ENCODE measurements at places on chromosomes 1 and 21.

DNA sequence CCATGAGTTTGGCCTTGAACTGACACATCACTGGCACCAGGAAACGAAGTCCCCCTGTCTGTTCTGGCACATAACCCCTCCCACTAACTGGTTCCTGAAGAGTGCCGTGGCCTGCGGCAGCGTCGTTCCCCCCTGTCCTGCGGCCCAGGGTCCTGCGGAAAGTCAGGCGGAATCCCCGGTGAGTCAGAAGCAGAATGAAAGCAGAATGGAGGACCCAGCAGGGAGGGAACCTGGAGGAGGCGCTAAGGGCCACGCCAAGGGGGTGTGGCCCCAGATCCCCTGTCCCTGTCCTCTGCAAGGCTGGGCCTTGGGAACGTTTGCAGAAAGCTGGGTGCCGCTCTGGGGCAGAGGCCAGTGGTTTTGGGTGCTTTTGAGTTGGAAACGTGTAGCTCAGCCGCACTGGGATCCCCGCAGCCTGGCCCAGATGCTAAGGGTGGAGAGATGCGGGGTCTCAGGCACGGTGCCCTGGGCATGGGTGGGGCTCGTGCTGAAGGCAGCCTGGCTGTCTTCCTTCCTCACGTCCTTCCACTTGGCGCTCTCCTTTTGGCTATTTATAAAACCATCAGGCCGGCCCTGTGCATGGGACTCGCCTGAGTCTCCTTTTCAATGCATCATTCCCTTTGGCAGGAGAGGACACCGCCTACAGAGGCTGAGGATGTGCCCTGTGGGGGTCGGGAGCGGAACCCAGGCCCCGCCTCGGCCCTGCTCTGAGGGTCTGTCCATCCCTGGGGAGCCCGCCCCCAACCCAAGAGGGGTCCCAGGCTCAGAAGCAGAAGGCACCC, 36.2 kb downstream of the TP73 start:
- no peak for DNase-seq

GRCh38 chr1:195113471-195113870, 1494.8 kb downstream of the KCNT2 start:
- no peak for DNase-seq

DNA sequence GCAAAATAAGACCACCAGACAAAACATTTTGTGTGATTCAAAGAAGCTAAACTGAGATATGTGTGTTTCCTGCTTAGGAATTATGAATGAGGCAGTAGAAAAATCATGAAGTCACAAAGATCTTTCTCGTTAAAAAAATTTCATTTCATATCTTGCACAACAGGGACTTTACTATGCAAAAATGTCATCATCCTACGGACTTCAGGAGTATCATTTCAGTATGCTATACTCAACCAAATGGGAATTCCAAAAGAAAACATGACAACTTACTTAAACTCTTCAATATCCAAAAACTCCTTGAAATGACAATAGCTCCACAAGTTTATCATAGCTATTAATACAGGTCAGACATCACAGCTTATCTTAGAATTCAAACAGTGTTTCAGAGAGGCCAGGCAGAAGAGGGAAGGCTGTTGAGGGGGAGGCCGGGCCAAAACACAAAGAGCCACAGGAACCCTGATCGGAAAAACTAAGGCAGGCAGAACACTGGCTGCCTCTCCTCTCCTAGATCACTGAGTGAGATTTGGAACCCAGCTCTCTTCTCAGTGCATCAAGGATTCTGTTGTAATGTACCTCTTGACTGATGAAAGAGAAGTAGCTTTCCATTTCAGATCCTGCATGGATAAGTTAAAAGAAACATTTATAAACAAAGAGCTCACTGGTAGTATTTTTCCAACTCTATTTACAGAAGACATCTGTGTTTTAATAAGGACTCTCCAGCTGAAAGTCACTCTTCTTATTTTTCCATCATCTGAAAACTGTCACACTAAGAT, 66.9 kb downstream of the TESK2 start:
- DNase-seq, result no peak

DNA sequence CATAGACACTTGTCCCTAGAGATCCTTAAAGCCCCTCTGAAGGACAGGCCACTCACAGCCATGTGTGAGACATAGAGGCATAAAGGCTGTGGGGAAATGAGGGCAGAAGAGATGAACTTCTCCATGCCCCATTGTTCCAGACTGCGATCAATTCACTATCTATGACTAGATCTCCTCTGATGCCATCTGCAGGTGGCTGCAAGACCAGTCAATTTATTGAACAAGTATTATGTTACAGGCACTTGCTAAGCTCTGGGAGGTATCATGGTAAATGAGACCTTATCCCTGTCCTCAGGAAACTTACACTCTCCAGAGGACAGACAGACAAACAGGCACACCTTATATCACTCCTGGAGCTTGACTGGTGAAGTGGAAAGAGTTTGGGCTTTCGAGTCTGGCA, 22.9 kb downstream of the UBIAD1 start:
- DNase-seq, result no peak

GRCh38 chr1:26259578-26259977, 20.3 kb upstream of the SH3BGRL3 start:
- DNase-seq, result no peak

DNA sequence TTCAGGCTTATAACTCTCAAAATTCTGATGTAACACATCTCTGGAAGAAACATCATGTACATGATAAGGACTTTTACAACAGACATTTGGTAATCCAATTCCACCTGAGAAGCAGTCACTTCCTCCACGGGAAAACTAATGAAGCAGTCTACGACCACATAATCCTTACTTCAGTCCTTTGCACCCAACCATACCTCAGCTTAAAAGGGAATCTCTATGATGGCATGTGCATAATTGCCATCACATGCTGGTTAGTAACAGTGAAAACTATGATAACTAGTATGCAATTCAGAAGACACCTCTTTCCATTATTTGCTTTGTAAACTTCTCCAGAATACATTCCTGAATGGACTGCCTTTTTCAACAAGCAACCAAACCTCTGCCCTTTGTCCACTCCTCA, 53.1 kb downstream of the TTC13 start:
- DNase-seq, result no peak

DNA sequence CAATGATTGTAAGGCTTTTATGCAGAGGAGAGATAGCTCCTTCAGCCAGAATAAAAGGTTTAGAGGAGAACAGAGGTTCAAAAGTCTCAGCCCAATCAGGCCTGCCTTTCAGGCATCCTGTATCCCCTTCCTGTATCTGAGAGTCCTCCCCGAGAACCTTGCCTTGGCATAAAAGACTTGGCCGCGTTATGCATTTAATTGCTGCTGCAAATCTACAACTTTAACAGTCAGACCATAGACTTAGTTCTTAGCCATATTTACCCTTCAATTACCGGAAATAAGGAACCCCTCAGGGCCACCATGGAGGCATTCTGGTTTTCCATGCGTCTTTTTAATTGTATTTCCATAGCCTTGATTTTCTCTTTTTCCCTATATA, 18.3 kb upstream of the HYI start:
- no peak for DNase-seq

GRCh38 chr1:156725683-156726280, 2.5 kb upstream of the METTL25B start:
- peak; percentile 72 for DNase-seq

DNA sequence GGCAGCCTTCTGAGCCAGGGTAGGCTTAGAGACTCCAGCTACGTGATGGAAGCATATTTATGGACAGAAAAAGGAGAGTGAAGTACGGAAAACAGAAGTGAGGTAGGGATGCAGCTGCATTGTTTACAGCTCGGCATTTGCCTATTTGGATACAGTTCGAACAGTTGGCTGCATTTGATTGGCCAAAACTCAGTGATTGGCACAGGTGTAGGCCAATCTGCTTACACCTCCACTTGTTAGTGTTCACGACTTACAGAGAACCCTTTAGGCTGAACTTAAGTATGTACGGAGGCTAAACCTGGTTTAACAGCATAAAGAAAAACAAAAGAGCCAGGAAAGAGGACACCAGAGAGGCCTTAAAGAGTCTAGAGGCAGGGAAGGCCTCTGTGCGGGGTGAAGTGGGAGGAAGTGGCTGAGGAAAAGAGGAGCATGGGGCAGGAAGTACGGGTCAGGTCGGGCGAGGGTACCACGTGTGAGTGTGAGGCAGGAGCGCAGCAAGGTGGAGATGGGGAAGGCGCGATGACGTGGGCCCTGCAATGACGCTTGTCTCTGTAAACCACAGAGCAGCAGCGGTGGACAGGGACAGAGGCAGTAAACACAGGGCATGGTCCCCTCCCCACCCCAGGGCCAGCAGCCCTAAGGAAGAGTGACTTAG, 32.0 kb downstream of the RSPH1 start:
- DNase-seq, result peak; percentile 46

- no peak for DNase-seq
Measured at GRCh38 chr1:48216313-48216712, 6.2 kb upstream of the SLC5A9 start.

GRCh38 chr21:44712203-44713028, 1.0 kb upstream of the TSPEAR start:
- DNase-seq, result no peak

DNA sequence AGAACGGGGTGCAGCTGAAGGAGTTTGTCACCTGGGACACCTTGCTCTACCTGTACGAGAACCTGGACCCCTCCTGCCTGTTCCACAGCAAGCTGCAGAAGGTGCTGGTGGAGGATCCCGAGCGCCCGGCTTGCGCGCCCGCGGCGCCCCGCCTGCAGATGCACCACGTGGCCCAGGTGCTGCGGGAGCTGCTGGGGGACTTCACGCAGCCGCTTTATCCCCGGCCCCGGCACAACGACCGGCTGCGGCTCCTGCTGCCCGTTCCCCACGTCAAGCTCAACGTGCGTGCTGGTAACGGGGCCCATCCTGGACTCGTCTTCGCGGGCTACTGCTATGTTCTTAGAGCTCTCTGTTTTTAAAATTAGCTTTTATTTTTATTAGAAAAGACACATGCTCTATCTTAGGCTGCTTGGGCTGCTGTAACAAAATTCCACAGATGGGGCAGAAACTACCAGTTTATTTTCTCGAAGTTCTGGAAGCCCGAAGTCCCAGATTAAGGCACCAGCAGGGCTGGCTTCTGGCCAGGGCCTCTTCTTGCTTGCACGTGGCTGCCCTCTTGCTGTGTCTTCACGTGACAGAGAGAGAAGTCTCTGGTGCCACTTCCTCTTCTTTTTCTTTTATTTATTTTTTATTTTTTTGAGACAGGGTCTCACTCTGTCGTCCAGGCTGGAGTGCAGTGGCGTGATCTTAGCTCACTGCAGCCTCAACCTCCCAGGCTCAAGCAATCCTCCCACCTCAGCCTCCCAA, 38.1 kb downstream of the TRPM2 start:
- DNase-seq, result no peak

- DNase-seq, result no peak
Measured at GRCh38 chr1:78283691-78284090, 207.1 kb upstream of the PTGFR start.

- DNase-seq, result peak; percentile 55
Measured at GRCh38 chr21:15774590-15774989, 44.8 kb downstream of the USP25 start.

DNA sequence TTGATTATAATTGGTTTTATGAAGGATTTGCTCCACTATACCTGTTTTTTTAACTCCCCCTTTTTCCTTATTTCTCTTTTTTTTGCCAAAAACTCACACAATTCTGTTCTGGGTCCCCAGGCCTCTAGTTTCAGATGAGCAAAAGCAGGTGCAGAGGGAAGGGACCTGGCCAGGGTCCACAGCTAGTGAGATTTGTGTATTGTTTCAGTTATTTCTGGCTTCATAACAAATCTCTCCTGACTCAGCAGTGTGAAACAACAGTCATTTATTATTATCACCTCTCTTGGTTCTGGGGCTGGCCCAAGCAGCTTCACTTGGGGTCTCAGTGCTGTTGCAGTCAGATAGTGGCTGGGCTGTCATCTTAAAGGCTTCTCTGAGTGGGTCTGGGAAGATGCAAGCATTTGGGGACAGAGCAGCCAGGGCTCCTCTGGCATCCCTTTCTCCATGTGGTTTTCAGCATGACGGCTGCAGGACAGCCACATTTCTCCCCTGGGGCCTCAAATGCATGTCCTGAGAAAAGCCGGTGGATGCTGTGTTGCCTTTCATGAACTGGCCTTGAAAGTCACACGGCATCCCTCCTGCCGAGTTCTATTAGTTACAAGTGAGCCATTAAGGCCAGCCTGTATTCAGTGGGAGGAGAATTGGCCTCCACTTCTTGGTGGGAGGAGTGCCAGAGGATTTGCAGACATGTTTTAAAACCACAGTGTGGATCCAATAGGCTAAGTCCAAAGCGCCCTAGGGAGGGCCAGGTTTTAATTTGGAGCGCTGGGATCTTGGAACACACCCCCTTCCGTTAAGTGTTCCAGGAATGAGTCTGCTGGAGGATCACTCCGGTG, 137.1 kb downstream of the CAMTA1 start:
- DNase-seq, result peak; percentile 54

- peak; percentile 43 for DNase-seq
Measured at GRCh38 chr1:206979379-206980043, 9.3 kb upstream of the FCAMR start.

DNA sequence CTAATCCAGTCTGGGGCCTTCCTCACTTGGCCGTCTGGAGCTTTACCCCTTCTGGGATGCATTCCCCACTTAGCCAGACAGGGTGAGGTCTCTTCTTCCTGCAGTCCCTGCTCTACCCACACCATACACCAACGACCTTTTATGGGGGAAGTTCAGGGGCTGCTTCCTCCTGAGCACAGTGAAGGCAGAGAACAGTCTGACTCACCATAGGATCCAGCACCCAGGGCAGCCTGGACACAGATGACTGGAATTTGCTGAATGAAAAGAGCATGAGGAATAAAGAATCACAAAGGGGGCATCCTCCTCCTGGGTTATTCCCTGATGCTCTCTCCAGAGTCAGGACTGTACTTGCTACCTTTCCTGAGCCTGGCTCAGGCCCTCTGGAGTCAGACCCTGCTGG, 4.6 kb upstream of the FOXE3 start:
- peak; percentile 45 for DNase-seq

DNA sequence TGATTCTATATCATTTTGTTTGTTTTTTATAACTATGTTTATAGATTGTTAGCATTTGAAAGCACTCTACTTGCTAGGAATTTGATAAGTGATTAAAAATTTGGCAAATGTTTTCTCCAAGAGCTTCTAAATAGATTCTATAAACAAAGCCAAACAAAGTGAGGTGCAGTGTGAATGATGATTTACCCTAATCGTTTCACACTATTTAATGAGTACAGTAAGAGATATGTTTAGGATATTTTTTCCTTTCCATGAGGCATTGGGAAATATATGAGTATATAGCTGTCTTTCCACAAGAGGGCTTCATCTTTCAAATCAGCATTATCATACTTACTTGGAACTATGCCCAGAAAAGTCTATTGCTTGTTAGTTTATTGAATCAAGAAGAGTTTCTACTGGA, 277.0 kb upstream of the BRINP3 start:
- DNase-seq, result peak; percentile 63

DNA sequence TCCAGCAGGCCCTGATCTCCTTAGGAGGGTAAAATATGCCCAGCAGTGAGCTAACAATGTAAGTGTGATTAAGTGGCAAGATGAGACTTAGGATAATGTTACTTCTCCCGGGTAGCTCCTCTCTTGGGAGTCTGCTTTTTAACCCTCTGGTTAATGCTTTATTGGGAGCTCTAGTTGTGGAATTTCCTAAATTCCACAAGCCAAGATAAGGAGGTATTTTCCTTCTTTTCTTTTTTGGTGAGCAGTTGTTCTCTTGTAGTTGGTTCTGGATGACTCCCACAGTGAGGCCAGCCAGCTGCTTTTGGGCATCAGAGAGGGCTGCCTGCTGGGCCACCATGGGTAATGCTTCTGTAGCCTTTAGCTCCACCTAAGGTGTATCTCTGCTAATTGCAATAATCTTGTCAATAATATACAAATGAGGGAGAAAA, 19.3 kb downstream of the C1orf52 start:
- peak; percentile 42 for DNase-seq

GRCh38 chr1:24379733-24380315, 33.8 kb downstream of the STPG1 start:
- DNase-seq, result peak; percentile 99
